ENCODE measurements at places on chromosomes 3 and 15.

- DNase-seq = no peak
Observed at GRCh38 chr15:20106026-20106425, 435.6 kb downstream of the GOLGA6L6 start.

GRCh38 chr3:99760629-99761028 is 57.0 kb upstream of the CMSS1 start:
- no peak for DNase-seq

GRCh38 chr3:181709537-181710279 is 2.0 kb upstream of the SOX2 start:
- DNase-seq = no peak

DNA sequence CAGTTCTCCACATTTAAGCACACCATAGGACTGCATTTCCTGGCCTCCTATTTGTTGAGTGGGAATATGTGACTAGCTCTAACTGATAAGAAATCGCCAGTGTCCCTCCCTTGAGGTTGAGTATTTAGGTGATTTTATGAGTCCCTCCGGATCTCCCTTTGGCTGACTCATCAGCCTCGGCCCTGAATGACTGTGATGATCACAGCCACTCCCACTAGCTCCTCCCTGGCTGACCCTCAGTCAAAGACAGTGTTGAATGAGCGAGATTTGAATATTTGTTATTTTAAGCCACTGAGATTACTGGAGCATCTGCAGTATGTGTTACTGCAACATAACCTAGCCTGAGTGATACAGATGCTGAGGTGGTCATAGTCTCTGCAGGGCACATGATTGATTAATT is 515.3 kb downstream of the EPHB1 start:
- DNase-seq = no peak

DNA sequence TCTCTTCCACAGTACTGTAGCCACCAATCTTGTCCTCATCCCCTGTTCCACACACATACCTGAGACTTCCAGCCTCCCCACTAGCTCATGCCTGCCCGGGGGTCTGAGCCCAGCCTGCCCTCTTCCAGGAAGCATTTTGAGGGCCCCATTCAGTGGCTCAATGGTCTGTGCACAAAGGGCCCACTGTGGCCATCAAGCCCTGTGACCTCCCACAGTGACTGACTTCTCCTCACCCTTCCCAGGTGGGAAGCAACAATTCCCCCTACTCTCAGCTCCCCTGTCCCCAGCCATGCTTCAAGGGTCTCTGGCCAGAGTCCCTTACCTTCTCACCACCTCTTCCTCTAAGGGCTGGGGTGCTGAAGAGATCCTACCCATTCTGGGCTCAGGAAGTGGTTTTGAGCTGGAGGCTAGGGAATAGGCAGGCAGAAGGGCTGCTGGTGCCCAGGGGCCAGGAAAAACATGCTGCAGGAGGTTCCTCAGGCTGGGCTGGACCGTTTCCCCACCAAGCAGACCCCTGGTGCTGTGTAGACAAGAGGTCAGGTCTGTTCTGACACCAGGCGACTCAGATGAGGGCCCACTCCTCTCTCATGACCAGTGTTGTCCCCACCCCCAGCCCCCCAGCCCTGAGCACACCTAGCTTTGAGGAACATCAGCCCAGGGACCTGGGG is 3.0 kb upstream of the KLF15 start:
- DNase-seq = no peak

- DNase-seq = no peak
Observed at GRCh38 chr3:130465521-130465920, 51.5 kb upstream of the COL6A6 start.

DNA sequence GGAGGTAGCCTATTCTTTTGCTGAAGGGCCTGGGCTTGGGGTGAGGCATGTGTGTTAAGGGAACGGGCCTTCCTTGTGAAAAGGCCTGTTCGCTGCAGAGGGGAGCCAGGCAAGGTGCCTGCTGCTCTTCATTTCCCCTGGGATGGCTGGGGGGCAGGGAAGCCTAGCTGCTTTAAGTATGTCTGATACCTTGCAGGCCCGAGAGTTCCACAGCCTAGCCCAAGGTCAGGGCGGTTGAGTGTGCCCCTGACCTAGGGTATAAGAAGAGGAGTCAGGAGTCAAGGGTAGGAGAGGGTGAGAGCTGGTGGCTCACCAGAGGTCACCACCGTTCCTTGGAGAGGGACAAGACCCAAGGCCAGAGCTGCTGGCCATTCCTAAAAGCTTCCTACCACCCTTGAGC is 46.6 kb downstream of the UMPS start:
- no peak for DNase-seq

DNA sequence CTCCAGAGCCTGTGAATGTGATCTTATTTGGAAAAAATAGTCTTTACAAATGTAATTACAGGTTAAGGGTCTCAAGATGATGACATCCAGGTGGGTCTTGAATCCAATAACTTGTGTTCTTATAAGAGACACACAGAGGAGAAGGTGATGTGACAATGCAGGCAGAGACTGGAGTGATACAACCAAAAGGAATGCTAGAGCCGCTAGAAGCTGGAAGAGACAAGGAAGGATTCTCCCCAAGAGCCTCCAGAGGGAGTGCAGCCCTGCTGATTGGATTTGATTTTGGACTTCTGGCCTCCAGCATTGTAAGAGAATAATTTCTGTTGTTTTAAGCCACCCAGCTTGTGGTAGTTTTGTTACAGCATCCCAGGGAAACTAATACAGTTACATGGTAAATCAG is 9.7 kb downstream of the MYH15 start:
- no peak for DNase-seq

DNA sequence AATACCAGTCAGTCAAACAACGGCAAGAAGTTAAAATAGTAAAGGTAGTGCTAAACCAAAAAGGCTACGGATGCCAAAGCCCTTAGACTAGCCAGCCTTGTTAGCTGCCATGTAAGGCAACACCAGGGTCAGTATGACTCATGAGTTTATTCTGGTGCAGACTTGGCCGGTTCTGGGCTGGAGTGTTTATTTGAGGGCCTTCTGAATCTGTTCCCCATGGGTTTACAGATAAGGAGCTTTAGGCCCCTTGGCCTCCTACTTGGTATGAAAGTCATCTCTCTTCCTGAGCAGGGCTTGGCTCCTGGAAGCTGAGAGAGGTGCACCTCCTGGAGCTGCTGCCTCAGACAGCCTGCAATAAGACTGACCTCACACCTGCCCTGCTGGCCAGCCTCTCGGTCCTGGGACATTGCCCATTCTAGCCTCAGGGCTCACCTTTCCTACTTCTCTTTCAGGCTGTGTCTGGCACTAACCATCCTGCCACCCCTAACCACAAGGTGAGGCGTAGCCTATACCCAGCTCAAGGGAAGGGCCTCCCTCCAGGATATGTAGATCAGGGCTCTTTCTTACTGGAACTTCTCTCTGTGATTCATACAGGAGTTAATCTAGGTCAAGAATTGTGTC is 10.4 kb upstream of the RTP1 start:
- no peak for DNase-seq

- DNase-seq = no peak
Observed at GRCh38 chr3:22846566-22846965, 356.6 kb upstream of the UBE2E2 start.

Data from esophagus squamous epithelium (tissue), 5 donors.